ENCODE measurements at places on chromosomes 11 and 22.
A peak's percentile ranks its signal among the peaks of the same experiment; 100 is the strongest.

DNA sequence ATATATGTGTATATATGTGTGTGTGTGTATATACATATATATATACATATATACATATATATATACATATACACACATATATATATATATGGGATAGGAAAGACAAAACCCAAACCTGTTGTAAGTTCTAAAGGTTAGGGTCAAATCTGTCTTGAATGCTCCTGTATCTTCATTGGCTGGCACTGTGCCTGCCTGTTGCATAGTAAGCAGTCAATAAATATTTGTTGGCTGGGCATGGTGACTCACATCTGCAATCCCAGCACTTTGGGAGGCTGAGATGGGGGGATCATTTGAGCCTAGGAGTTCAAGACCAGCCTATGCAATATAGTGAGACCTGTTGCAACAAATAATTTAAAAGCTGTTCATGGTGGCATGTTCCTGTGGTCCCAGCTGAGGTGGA, 205.4 kb downstream of the DBX1 start:
- no peak for ATAC-seq

DNA sequence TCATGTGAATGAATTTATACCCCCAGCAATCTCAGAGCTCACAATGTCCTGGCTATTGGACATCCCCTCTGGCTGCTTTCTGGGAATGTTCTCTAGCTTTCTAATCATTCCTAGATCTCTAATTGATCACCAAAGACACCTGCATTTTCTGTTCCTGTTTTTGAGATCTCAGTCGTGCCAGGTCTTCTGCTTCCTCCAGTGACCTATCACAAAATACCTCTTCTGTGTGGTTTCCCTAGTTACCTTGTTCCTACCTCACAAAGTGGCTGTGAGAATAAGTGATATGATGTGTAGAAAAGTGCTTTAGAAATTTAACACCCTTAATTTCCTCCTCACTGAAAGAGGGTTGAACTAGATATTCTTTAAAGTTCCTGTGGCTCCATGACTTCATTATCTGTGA, 92.2 kb downstream of the LUZP2 start:
- ATAC-seq, result no peak

DNA sequence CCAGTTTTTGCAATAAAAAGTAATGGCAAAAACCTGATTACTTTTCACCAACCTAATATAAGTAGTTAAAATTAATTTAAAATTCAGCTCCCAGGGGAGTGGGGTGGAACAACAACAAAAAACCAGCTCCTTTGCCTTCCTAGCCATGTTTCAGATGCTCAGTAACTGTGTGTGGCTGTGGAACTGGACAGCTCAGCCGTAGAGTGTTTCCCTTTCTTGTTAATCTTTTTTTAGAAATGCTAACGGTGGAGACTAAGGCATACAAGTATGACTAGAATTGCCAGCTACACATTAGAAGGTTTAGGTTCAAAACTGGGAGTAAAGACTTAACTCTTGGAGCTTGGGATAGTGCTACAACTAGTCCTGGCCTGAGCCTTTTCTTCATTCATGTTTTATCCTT, 45.0 kb downstream of the PPP6R3 start:
- peak; percentile 33 for ATAC-seq

DNA sequence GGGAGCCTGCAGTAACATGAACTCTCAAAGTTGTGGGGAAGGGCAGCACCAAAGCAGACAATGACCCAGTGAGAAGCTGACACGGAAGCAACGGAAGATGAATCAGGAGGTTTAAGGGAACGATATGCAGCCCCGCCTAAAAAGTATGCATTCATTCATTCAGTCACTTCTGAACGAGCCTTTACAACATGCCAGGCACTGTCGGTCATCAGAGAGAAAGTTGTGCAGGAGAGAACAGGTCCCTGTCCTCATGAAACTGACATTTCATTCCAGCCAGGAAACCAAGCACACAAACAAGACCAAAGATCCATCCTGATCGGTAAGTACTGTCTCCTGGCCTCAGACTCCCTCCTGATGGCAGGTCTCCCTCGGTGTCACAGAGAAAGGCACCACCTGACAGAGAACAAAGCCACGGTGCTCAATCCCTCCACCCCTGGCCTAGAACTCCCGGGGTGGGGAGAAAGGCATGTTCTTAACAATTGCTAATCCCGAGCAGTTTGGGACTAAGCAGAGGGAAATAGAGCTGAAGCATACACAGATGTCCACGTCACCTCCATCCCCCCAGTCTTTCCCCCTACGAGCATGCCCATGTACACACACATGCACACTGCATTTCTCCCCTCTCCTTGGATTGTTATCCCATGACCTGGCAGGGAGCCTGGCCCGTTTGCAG, 49.3 kb downstream of the LRFN4 start:
- no peak for ATAC-seq

DNA sequence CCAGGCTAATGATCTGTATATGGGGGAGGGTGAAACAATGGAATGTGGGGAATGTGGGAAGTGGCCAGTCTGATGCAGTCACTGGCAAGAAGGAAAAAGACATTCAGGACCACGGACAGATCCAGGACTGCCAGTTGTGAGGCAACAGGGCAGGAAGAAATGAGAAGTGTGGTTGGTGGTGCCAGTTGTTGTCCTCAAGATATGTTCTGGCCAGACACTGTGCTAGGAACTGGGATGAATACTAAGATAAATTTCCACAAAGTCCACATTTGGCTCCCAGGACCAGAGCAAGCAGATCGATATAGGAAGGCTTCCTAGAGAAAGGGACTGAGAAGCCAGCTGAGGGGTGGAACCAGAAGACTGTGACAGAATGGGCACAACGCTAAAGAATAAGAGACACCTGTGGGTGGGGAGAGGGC, 6.8 kb upstream of the TPBGL start:
- ATAC-seq, result peak; percentile 49

- no peak for ATAC-seq
Observed at GRCh38 chr11:9130297-9130696, 38.9 kb upstream of the SCUBE2 start.

- peak; percentile 75 for ATAC-seq
Observed at GRCh38 chr22:17773606-17774205, 563 bp downstream of the BID start.

- ATAC-seq, result peak; percentile 9
Observed at GRCh38 chr11:60842668-60843600, 1.0 kb downstream of the CCDC86 start.

GRCh38 chr22:49724893-49725489, 102.7 kb downstream of the BRD1 start:
- ATAC-seq, result peak; percentile 96

GRCh38 chr11:17650127-17650911, 69.1 kb upstream of the MYOD1 start:
- no peak for ATAC-seq

DNA sequence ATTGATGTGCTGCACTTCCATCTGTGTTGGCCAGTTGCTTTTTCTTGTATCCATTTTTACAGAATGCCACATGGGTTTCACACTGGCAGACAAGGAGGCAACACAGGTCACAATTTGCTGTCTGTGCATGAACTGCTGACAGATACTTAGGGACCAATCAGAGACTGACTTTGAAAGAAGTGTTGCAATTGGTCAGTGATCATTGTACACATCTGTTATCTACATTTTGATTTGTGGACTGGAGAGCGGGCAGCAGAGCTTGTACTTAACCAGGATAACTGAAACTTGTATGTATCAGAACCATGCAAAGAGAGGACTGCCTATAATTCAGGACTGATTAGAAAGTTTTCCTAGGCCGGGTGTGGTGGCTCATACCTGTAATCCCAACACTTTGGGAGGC, 21.8 kb downstream of the PRR5 start:
- ATAC-seq, result peak; percentile 56

- ATAC-seq, result peak; percentile 80
Observed at GRCh38 chr11:34052036-34052607, 591 bp downstream of the CAPRIN1 start.

GRCh38 chr22:40911772-40912171, 39.4 kb upstream of the RBX1 start:
- ATAC-seq, result no peak

DNA sequence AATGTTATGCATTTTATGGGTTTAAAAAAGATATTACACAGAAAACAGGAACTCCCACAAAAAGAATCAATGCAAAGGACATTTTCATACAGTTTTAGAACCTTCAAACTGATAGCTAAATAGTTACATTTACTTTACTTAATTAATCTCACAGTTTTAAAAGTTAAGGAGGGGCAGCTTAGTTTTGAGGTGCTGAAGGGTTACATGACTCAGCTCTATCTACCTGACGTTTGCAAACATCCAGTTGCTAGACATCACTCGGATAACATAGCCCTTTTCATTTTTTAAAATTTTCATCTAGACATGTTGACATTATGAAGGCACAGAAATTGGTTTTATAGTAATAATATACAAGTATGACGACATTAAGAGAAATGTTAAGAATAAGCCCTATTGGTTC, 53.7 kb upstream of the HSD17B12 start:
- no peak for ATAC-seq

- peak; percentile 93 for ATAC-seq
Observed at GRCh38 chr11:119195680-119196079, 10.4 kb downstream of the NHERF4 start.

DNA sequence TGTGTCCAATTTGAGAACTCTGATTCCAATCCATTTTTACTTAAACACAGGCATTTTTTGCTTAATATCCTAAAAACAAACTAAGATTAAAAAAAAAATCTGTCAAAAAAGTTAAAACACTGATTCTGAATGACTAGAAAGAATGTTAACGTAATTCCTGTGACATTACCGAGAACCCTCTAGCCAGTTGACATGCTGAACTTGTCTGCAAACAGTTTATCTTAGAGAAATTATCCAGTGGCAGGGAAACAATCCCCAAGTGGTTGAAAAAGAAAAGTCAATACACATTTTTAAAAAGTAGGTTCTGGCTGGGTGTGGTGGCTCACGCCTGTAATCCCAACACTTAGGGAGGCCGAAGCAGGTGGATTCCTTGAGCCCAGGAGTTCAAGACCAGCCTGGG, 11.6 kb downstream of the KMT5B start:
- no peak for ATAC-seq

GRCh38 chr11:6608726-6609501, 3.1 kb downstream of the TAF10 start:
- no peak for ATAC-seq

GRCh38 chr11:30015725-30016412, 961 bp downstream of the KCNA4 start:
- ATAC-seq, result no peak

GRCh38 chr11:13040969-13041561, 31.9 kb downstream of the RASSF10 start:
- ATAC-seq, result no peak

DNA sequence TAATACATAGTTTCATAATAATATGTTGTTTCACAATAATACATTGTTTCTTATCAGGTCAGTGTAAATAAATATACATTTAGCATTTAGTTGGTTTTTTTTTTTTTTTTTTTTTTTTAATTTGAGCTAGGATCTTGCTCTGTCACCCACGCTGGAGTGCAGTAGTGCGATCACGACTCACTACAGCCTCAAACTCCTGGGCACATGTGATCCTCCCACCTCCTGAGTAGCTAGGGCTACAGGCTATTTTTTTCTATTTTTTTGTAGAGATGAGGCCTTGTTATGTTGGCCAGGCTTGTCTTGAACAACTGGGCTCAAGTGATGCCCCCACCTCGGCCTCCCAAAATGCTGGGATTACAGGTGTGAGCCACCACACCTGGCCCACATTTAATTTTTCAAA, 43.5 kb downstream of the MIAT start:
- no peak for ATAC-seq

GRCh38 chr11:66292543-66293332, 1.0 kb downstream of the TMEM151A start:
- no peak for ATAC-seq

DNA sequence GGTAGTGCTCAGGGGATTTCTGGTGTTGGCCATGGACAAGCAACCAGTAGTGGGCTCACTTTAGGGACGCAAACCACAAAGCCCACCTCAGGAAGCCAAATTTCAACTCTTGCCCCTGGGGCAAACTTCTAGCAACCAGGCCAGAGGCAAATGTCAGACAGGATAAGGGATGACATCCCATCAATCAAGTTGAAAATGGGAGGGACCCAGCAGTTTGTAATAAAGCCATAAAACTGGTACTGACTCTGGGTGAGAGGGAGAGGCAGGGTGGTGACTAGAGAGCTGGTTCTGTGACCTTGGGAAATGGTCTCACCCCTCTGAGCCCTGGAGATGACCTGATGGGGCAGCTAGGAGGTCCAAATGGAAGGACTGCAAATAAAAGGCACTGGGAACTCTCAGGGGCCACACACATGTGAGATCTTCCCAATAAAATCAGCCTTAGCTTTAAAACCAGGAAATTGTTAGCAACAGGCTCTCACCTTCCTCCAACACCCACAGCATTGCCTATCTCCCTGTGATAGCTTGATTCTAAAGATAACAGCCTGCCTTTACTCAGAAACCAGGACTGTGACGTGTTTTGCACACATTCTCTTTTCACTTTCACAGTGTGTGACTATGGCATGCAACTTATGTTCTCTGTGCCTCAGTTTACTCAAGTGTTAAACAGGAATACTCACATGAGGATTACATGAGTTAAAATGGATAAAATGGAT, 6.4 kb upstream of the TBC1D10A start:
- no peak for ATAC-seq

DNA sequence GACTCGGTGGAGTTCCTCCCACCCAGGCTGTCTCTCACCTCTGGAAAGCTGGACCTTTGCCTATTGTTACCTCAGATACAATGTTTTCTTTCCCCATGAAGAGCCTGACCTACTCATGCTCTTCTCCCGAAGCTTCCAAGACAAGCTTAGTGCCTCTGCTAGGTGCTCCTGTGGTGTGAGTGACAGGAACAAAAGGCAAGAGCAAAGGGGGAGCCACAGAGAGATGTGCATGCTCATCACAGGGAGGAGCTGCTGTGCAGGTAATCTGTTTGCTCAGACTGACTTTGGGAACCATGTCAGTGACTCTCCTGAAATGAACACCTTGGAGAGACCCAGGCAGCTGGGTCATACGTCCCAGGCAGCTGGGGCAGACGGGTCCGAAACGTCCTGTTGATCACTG, 53.6 kb upstream of the VSTM5 start:
- no peak for ATAC-seq

- no peak for ATAC-seq
Observed at GRCh38 chr22:38864361-38865191, 7.4 kb downstream of the CBX6 start.

GRCh38 chr11:87456499-87456898, 418.8 kb downstream of the TMEM135 start:
- no peak for ATAC-seq

DNA sequence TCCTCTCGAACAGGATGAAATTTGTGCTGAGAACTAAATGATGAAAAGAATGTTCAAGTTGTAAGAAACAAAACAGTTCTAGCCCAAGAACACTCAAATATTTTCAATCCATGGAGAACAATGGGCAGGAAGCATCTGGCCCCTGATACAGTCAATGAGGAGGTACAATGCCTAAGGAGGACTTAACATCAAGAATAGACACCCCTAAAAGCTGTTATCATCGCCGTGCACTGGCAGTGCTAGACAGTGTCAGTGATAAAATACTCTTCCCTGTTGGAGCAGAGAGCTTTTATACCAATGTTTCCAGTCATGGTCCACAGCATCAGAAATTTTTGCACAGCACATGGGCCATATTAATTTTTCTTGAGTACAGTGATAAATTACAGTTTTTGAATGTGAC, 20.2 kb upstream of the VSTM5 start:
- ATAC-seq, result no peak

Measured in SK-N-SH treated with all-trans-retinoic acid at 6 μM for 48 hours (cell line).